ENCODE measurements at places on chromosomes 1 and 21.

DNA sequence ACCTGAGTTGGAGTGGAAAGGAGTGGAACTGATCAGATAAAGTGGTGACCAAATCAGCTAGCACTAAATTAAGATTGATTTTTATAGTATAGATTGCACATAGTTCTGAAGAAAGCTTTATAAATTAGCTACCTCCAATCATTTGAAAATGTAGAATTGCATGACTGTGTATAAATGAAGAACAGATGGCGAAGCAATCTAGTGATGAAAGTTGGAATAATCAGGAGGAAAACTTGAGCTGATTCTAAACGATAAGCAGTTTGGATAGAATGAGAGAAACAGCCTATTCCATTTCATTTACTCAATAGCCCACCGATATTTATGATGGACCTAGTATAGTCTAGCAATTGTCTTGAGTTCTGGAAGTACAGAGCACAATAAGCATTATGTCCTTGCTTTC, 661.5 kb downstream of the PLA2G4A start:
- DNase-seq = no peak

DNA sequence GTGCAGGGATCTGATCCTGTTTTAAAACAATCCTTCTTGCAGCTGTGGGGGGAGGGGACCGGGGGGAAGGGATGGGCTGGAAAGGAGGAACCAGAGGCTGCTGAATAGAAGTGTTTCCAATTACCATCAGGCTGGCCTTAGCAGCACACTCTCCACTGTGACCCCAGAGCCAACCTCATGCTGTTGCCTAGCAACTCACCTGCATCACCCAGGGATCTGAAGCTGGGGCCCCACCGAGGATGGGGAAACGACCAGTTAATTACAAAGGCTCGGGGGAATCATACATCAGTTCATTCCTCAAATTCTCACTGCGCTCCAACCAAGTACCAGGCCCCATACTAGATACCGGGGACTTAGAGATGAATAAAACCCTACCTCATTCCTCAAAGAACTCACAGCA, 11.9 kb upstream of the GPX7 start:
- DNase-seq = no peak

DNA sequence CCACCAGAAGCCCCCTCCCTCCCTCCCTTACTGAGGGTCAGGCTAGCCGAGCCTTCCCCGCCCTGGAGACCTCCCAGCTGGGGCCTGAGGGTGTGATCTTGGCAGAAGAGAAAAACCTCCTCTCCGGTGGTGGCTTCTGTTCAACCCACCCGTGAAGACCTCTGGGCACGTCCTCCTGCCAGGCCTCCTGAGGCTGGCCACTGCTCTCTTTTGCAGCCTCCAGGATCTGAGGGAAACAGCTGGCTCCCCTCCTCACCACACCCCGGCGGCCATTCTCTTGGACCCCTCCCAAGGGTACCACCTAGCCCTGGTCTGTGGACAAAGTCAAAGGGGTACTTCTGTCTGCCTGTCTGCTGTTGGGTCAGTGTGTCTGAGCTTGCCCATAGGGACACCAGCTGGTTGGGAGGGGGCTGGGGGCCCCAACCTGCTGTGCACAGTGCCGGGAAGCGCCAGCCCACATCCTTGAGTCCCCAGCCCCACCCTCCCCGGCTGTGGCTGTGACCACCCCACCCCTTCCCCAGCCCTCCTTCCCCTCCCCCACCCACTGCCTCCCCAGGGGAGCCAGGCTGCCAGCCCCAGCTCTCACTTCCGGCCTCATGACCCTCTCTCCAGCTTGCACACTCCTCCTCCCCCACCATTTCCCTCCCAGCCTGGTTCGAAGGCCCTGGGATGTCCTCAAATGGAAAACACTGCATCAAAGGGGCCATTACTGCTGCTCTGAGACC, 48.1 kb downstream of the AHDC1 start:
- DNase-seq = no peak

DNA sequence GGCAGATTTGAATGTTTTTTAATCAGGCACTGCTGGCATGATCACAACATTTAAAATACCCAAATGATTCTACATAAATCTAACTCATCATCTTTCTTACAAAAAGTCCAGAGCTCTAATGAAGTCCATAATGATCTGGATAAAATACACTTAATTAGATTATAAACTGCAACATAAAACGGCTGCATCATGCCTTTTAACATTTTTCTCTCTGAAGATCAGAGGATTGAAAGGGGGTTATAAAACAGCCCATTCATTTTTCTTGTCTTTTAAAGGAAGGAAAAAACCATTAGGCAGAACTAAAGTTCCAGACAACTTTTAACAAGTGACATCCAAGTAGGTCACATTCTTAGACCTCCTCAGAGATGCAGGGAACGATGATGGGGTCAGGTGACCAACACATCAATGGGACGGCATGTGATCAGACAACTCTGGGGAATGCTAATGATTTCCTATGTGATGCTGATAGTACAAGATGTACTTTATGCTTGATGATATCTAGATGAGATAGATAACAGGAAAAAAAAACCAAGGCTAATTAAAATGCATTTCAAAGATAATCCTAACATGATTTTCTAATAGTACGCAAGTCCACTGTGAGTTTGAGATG, 455.1 kb downstream of the SMYD3 start:
- DNase-seq = no peak

DNA sequence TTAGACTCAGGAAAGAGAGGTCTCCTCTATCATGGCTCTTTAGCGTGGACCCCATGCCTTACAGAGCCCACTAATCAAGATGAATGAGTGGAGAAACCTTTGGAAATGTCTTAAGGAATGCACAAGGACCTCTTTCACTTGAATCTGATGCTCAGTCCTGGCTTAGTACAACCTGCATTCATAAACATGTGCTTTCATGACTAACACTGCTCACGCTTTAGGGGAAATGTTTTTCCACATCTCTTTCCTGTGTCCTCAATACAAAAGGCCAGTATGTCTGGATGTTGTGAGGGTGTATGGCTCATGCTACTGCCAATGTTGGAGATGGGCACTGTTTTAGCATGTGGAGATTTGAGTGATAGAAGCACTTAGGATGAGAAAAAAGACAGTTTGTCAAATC, 14.2 kb upstream of the GNG12 start:
- DNase-seq = no peak

GRCh38 chr1:206666031-206666561, 18.6 kb upstream of the MAPKAPK2 start:
- DNase-seq = no peak

GRCh38 chr1:209883341-209883971, 54.6 kb upstream of the SYT14 start:
- DNase-seq = no peak

Data from stimulated activated CD4-positive, alpha-beta T cell treated with anti-CD3 and anti-CD28 coated beads, TNF-alpha, amount 100 ng/mL, for 24 hours (primary cell).